Bladder microvascular endothelial cell (primary cell): ENCODE measurements at places on chromosomes 7 and 10. TPM values are rescaled to one million over a fixed set of nuclear protein-coding genes. Genes with fewer than 3 reads are reported as not detected.

Gene CYP26C1
- 1.1 and 2.1 TPM in 2 replicates for total RNA-seq

Gene PDZD7
- 0.16 and 0.44 TPM in 2 replicates for total RNA-seq

Gene MMRN2
- 203 and 292 TPM in 2 replicates for total RNA-seq

Gene NKX1-2
- total RNA-seq: not detected in 2 replicates

Gene METTL27
- total RNA-seq: 2.9 and 4.0 TPM in 2 replicates

Gene FRMPD2
- total RNA-seq: under 0.01 and 0.50 TPM in 2 replicates
